ENCODE measurements at places on chromosomes 5 and 9. TPM values are rescaled to one million over a fixed set of nuclear protein-coding genes. Genes with fewer than 3 reads are reported as not detected.

The LRRTM2 gene
- under 0.01 TPM for total RNA-seq

The COL23A1 gene
- total RNA-seq = 7.6 TPM

DNA sequence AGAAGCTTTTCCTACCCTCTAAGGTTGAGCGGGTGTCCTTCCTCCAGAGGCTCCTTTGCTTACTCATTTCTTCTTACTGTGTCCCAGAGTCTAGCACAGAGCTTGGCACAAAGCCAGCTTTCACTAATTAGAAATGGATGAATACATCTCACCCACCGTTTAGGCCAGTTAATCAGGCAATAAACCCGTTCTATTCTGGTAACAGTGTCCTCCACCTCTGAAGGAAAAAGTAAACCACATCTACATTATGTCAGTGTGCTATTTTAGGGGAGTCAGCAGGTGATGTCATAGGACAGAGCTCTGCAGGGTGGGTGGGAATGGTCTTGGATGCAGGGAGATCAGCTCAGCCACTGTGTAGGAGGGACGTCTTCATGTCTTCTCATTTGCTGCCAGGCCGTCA is 109.2 kb downstream of the OSTF1 start:
- H3K27ac ChIP-seq = no peak overlapping the region
- no peak for DNase-seq
- no peaks in the 10 kb centered on the region for H3K4me1 ChIP-seq

DNA sequence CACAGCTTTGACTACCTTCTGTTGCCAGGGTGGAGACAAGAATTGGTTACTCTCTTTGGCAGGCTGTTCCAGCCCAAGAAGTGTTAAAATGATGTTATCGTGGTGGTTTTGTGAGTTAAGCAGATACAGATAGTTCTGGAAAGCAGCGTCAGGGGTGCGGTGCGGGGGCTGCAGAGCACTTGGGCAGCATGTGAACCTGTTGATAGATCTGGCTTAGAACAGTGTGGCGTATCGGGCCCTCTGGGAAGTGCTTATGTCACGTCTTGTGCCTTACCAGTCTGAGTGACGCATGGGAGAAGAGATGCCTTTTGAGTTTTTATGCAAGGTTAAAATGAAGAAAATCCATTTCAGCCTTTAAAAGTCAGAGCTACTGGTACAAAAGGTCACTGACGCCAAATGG is 152.5 kb downstream of the PRKACG start:
- H3K36me3 ChIP-seq = no peaks in the 10 kb centered on the region
- H3K4me1 ChIP-seq = no peaks in the 10 kb centered on the region
- no peak overlapping the region for H3K27ac ChIP-seq
- H3K27me3 ChIP-seq = no peaks in the 10 kb centered on the region

The CARD9 gene
- total RNA-seq = 2.1 TPM

The PAPPA gene
- 0.51 TPM for total RNA-seq

DNA sequence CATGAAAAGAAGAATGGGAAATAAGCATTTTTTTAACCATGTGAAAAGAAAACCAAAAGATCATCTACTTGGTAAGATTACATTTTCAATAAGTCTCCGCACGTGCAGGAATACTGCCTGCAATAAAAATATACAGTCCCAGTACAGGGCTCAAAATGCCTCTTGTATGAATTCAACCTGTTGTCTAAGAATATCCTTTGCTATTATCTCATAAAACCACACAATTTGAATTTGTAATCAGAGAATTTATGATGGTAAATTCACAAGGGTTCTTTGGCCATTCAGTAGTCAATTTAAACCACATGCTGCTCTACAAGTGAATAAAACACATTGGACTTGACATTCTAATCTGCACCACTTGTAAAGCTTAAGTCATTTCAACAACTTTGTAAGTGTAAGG is 46.6 kb downstream of the ST8SIA4 start:
- H3K27me3 ChIP-seq = no peaks in the 10 kb centered on the region
- H3K4me3 ChIP-seq = no peak overlapping the region
- DNase-seq = no peak
- H3K4me1 ChIP-seq = no peaks in the 10 kb centered on the region
- no peak overlapping the region for H3K27ac ChIP-seq

- peaks cover 21% of the 10 kb centered on the region for H3K4me1 ChIP-seq
- no peaks in the 10 kb centered on the region for H3K27me3 ChIP-seq
- DNase-seq = peak; percentile 83
- H3K36me3 ChIP-seq = no peaks in the 10 kb centered on the region
- H3K27ac ChIP-seq = peak overlapping the region; percentile 92
These were observed 5.6 kb downstream of the P4HA2 start for GRCh38 chr5:132221781-132222648.

The FOXE1 gene
- total RNA-seq = not detected

GRCh38 chr9:136138566-136138965 is 19.9 kb upstream of the TMEM250 start:
- H3K27me3 ChIP-seq = peaks cover 18% of the 10 kb centered on the region
- no peaks in the 10 kb centered on the region for H3K36me3 ChIP-seq
- H3K27ac ChIP-seq = no peak overlapping the region
- H3K4me1 ChIP-seq = no peaks in the 10 kb centered on the region
- H3K4me3 ChIP-seq = no peak overlapping the region

The AGXT2 gene
- total RNA-seq = not detected

The NADK2 gene
- 74.7 TPM for total RNA-seq

- DNase-seq = no peak
- no peak overlapping the region for H3K4me3 ChIP-seq
- no peaks in the 10 kb centered on the region for H3K36me3 ChIP-seq
- H3K27me3 ChIP-seq = no peaks in the 10 kb centered on the region
These were observed 11.1 kb downstream of the FAM13B start for GRCh38 chr5:138021771-138022170.

DNA sequence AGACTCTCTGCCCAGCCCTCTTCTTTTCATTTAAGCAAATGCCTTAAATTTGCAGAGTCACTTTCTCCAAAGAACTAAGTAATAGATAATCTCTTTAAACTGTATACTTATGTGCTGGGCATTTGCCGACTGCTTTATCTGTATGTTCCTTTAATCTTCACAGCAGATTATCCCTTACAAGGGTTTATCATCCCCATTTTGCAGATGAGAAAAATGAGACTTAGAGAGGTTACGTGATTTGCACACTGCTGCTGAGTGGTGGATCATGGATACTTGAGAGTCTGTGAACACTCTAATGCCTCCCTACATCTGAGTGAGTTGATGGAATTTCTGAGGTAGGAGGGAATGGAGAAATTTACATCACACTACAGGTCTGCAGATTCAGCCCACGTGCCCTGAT is 4.2 kb downstream of the ZNF79 start:
- no peak for DNase-seq
- H3K27me3 ChIP-seq = no peaks in the 10 kb centered on the region

The ORM1 gene
- 1.9 TPM for total RNA-seq

GRCh38 chr5:164672931-164673694 is 1167.7 kb downstream of the MAT2B start:
- no peak overlapping the region for H3K4me3 ChIP-seq
- no peaks in the 10 kb centered on the region for H3K27me3 ChIP-seq
- H3K36me3 ChIP-seq = no peaks in the 10 kb centered on the region
- H3K4me1 ChIP-seq = no peaks in the 10 kb centered on the region
- no peak overlapping the region for H3K27ac ChIP-seq
- no peak for DNase-seq

DNA sequence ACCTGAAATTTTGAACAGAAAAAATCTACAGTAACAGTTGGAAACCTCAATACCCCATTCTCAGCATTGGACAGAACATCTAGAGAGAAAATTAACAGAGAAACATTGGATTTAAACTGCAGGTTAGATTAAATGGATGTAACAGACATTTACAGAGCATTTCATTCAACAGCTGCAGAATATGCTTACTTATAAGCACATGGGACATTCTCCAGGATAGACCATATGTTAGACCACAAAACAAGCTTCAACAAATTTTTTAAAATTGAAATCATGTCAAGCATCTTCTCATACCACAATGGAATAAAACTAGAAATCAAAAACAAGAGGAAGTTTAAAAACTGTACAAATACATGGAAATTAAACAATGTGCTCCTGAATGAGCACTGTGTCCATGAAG is 316.3 kb downstream of the FAM170A start:
- no peaks in the 10 kb centered on the region for H3K36me3 ChIP-seq
- H3K27ac ChIP-seq = no peak overlapping the region
- H3K27me3 ChIP-seq = no peaks in the 10 kb centered on the region
- H3K4me1 ChIP-seq = no peaks in the 10 kb centered on the region
- DNase-seq = no peak

The IRGM gene
- total RNA-seq = not detected

The INSYN2B gene
- 2.4 TPM for total RNA-seq

- DNase-seq = no peak
- H3K27me3 ChIP-seq = no peaks in the 10 kb centered on the region
- no peak overlapping the region for H3K4me3 ChIP-seq
- H3K36me3 ChIP-seq = no peaks in the 10 kb centered on the region
These were observed 10.9 kb downstream of the EXOC3 start for GRCh38 chr5:453725-454481.

GRCh38 chr9:214648-215493 is at the start of gene DOCK8:
TSS of gene DOCK8 (plus strand) at chr9:214865. CDS start at chr9:214977, 112 bp downstream.
- peaks cover 8% of the 10 kb centered on the region for H3K4me1 ChIP-seq
- H3K36me3 ChIP-seq = no peaks in the 10 kb centered on the region
- peak; percentile 22 for DNase-seq
- peak within 1 kb of the TSS; percentile 31 for H3K4me3 ChIP-seq
- no peaks in the 10 kb centered on the region for H3K27me3 ChIP-seq
- H3K27ac ChIP-seq = peak within 1 kb of the TSS; percentile 69

The PKD2L2 gene
- total RNA-seq = not detected

The GFI1B gene
- total RNA-seq = 0.14 TPM

GRCh38 chr5:109910874-109911273 is 221.1 kb downstream of the MAN2A1 start:
- no peak for DNase-seq
- H3K4me1 ChIP-seq = no peaks in the 10 kb centered on the region
- H3K27me3 ChIP-seq = no peaks in the 10 kb centered on the region
- H3K4me3 ChIP-seq = no peak overlapping the region
- H3K27ac ChIP-seq = no peak overlapping the region
- no peaks in the 10 kb centered on the region for H3K36me3 ChIP-seq

The OGN gene
- total RNA-seq = 302 TPM

The SRP19 gene
- 154 TPM for total RNA-seq

The PCDHA6 gene
- total RNA-seq = 2.4 TPM

DNA sequence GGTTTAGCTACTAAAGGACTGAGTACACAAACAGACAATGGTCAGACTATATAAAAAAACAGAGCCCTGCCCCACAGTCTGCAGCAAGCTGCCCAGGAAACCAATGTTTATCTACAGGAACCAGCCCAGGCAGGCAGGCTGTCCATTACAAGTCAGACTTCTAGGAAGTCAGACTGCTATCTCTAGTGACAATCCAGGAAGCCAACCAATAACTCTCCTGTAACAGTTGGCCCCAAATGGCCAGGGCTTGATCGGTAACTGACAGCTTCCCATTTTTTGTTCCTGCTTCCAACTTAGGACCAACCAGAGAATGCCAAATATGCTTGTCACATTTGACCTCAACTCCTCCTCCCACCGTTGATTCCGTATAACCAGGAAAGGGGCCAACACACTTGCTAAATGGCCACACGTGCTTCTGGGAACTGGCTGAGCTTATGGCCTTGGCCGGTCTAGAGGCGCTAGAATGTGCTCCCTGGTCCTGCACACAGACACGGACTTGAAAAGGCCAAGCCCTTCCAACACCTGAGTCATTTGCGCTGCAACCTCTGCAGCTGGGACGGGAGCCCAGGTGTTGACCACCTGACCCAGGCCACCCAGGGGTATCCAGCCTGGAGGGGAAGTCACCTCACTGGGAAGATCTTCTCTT is 79.6 kb upstream of the CDK20 start:
- no peak for DNase-seq
- no peaks in the 10 kb centered on the region for H3K27me3 ChIP-seq
- H3K36me3 ChIP-seq = no peaks in the 10 kb centered on the region
- no peaks in the 10 kb centered on the region for H3K4me1 ChIP-seq
- no peak overlapping the region for H3K4me3 ChIP-seq

The PHYHD1 gene
- 27.6 TPM for total RNA-seq

The TMEM215 gene
- total RNA-seq = not detected

- H3K27me3 ChIP-seq = no peaks in the 10 kb centered on the region
- H3K27ac ChIP-seq = no peak overlapping the region
- no peak for DNase-seq
- no peaks in the 10 kb centered on the region for H3K36me3 ChIP-seq
- H3K4me3 ChIP-seq = no peak overlapping the region
- H3K4me1 ChIP-seq = no peaks in the 10 kb centered on the region
These were observed 183.7 kb downstream of the KDM4C start for GRCh38 chr9:6941501-6941900.

DNA sequence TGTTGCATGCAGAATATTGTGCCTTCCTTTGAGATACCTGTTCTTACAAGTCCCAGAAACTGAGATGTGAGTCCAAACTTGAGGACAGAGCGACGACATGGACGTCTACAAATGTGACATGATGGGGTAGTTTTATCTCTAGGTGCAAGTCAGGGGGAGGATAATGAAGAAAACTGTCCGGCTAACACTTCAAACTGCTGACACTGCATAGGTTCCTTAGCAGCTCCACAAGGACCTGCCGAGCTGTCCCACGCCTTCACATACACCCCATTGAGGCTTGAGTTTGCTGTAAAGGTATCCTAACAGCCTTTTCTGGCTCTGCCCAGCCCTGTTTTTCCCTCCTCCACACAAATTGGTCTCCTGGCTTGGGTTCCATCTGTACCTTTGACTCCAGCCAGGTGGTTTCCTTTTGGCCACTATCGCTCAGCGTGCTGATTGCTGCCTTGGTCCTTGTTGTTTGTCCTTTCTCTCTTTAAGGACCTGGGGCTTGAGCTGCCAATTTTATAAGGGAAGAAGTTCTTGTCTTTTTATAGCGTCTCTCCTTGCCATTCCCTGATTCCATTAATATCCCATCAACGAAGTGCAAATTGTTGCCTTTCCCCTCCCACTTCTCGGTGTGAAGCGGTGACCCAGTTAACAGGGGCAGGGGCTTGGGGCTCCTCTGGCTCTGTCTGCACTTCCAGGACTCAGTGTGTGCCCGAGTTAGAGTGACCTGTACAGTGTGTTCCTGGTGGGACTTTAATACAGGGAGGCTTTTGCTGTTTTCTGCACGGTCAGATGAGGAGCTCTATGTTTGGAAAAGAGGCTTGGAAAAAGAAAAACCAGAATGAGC is 100.3 kb downstream of the PCSK1 start:
- H3K27me3 ChIP-seq = no peaks in the 10 kb centered on the region
- no peak for DNase-seq
- H3K4me3 ChIP-seq = no peak overlapping the region
- H3K36me3 ChIP-seq = no peaks in the 10 kb centered on the region
- no peaks in the 10 kb centered on the region for H3K4me1 ChIP-seq

GRCh38 chr5:143226361-143226760 is 177.1 kb downstream of the NR3C1 start:
- H3K4me1 ChIP-seq = no peaks in the 10 kb centered on the region
- no peaks in the 10 kb centered on the region for H3K27me3 ChIP-seq
- no peak overlapping the region for H3K27ac ChIP-seq
- H3K4me3 ChIP-seq = no peak overlapping the region
- DNase-seq = no peak

DNA sequence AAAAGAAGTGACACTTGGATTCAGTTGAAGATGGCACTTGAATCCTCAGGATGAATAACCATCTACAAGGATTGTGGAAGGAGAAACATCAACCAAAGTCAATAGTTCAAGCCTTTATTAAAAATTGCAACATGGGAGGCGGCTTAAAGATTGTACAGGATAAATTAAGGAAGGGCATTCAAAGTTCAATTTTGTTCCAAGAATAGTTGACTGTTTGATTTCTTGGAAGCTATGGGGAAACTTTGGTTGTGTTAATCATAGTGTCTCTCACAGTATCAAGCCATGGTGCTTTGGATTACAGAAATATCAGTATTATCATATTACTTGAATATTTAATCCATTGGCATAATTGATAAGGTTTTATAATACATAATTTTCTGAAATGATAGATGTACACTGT is 1844.3 kb downstream of the MAT2B start:
- H3K4me3 ChIP-seq = no peak overlapping the region
- no peaks in the 10 kb centered on the region for H3K27me3 ChIP-seq
- H3K27ac ChIP-seq = no peak overlapping the region
- DNase-seq = no peak
- H3K36me3 ChIP-seq = no peaks in the 10 kb centered on the region
